ENCODE measurements at places on chromosomes 6 and 20.
A peak's percentile ranks its signal among the peaks of the same experiment; 100 is the strongest.

DNA sequence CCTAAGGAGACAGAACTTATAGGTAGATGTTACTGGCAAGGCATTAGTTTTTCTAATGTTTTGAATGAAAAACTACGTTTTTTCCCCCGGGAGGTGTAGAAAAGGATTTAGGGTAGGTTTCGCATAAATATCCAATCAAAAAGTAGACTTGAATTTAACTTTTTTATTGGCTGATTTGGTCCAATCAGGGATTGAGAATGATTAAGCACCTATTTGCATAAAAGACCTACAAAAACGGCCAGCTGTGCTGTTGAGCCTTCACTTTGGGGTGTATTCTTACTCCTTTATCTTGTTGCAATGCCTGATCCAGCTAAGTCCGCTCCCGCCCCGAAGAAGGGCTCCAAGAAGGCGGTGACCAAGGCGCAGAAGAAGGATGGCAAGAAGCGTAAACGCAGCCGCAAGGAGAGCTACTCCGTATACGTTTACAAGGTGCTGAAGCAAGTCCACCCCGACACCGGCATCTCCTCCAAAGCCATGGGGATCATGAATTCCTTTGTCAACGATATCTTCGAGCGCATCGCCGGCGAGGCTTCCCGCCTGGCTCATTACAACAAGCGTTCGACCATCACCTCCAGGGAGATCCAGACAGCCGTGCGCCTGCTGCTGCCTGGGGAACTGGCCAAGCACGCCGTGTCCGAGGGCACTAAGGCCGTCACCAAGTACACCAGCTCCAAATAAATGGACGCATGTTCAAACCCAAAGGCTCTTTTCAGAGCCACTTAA is 113.5 kb upstream of the BTN3A2 start:
- peak; percentile 53 for DNase-seq

GRCh38 chr6:2410656-2411380 is 165.4 kb upstream of the GMDS start:
- DNase-seq = no peak

DNA sequence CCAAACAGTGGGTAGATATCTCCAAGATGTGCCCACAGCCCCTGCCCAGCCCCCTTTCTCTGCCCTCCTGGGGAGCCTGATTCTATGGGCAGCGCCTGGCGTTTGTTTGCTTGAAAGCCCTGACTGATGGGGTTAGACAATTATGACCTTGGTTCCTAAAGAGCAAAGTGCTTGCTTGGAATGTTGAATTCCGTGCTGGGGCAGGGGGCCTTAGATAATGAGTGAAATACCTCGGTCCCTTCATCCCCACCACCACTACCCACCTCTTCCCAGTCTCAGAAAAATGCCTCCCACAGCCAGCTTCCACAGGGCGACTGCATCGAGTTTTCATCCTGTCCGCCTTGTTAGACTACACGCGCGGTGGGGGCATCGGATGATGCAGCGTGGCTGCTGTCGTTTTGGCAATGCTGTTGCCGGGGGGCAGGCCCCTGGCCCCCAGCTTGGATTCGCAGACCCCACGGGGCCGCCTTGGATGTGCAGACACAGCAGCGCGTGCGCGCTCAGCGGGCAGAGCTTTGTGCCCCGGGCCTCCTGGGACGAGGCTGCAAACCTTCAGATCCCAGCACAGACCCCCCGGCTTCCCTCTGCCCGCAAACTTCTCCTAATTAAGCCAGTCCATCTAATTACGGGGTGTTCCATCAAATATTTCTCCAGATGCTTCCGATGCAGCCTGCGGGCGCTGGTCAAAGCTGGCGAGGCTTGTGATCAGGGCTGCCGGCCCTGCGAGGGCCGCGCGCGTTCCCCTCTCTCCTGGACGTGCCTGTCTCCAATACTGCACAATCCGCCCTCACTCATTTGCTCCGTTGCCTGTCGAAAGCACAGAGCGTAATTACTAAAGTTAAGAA is 86.1 kb downstream of the LINC00237 start:
- DNase-seq = no peak

DNA sequence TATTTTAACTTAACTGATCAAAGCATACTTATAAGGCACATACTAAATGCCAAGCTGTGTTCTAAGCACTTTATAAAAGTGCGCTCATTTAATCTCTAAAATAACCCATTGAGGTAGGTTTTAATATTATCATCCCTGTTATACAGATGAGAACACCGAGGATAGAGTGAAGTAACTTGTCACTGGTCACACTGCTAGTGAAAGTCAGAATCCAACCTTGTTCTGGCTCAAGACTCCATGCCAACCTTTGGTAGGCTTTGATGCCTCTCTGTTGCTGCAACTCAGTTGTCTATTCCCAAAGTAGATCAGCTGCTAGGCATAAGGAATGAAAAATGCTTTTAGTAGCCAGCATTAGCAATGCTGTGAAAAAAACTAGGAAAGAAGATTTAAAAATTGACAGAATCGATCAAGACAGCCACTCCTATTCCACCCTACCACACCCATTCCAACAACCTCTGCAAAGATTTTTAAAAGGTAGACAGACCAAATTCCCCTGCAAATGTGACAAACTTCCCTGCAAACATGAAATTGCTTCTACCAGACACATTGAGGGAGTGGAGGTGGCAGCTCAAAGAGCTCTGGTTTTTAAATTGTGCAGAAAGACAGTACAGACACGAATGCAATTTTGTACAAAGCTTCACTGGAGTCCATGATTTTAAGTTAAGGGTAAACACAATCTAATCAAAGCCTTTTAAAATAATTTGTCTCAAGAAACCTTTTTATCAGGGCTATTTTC is 39.8 kb upstream of the CAP2 start:
- DNase-seq = no peak

- DNase-seq = no peak
Measured at GRCh38 chr6:72657407-72658197, 35.7 kb downstream of the KCNQ5 start.

DNA sequence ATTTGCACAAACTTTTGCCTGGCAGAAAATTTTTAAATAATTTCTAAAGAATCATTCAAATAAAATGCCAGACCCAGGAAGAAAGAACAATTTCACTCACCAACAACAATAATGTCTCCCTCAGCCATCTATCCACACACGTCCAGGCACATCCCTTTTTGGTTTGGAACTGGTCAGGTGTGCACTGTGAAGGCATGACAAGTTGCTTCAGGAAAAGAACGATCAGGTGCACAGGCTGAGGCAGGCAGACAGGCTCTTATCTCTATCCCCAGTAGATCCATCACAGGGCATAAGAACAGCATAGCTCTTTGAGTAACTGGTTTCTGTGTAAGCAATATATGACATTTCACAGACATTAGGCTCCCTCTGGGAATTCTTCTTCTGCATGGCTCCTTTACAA is 18.1 kb upstream of the NXT1 start:
- no peak for DNase-seq

- DNase-seq = no peak
Measured at GRCh38 chr6:106046116-106046853, 39.9 kb upstream of the PRDM1 start.

GRCh38 chr6:30719791-30720737 is at the start of gene TUBB:
TSS of gene TUBB (plus strand) at chr6:30720352. CDS start at chr6:30720507, 155 bp downstream.
- peak; percentile 92 for DNase-seq

GRCh38 chr6:138765896-138766655 is 7.5 kb upstream of the CCDC28A start:
- no peak for DNase-seq

GRCh38 chr6:14313248-14313647 is 195.7 kb downstream of the CD83 start:
- no peak for DNase-seq

DNA sequence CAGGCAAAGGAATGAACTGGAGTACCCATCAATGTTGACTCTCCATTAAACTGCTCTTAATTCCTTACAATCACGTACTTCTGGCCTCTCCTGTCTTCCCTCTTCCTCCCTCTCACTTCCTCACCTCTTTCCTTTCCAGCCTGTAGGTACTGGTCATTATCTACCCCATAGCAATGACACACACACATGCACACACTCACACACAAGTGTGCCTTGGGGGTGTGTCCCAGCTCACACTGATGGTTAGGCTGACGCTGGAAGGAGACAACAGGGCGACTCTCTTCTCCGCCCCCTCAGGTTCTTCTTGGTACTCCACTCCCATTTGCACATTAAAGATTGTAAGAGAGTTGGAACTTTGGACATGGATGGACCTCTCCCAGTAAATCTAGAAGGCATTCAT is 14.0 kb upstream of the SERPINB9 start:
- DNase-seq = no peak

DNA sequence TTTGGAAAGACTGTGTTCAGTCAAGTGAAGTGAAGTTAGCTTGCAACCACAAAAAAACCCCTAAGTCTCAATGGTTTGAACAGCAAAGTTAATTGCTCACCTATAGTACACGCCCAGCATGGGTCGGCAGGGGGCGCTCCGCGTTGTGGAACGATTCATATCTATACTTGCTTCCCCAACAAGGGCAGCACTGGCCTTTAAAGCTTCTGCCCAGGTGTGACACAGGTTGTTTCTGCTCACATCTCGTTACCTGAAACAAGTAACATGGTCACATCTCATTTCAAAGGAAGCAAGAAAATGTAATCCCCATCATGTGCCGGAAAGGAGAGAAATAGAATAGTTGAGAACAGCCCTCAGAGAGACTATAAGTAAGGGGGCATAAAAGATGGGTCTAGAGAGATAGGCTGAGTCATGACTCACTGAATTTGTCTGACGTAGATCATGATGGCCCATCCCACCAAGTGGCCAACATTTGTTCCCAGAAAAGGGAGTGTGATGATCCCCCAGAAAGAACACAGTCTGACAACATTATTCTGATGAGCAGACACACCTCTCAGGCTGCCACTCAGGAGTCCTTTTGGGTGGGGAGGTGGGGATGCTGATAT is 29.0 kb downstream of the HNF4A start:
- DNase-seq = peak; percentile 51

DNA sequence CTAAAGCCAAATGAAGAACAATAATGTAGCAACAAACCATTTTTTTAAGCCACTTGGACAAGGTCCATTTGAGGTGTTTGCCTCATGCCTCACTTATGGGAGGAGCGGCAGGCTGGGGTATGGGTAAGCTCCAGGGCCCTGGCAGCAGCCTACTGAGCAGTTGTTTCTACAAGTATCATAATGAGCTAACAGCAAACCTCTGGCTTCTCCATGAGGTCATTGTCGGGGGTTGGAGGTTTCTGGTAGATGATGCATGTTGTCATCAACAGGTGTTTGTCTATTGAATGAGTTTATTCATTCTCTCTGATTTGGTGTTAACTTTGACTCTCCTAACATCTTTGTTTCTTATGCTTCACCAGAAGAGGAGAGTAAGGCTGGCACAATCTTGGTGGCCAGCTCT is 150.7 kb downstream of the TBC1D7 start:
- no peak for DNase-seq

GRCh38 chr20:42379385-42379784 is 761.2 kb upstream of the CHD6 start:
- DNase-seq = no peak

GRCh38 chr6:143536866-143537691 is 25.6 kb upstream of the FUCA2 start:
- peak; percentile 37 for DNase-seq

DNA sequence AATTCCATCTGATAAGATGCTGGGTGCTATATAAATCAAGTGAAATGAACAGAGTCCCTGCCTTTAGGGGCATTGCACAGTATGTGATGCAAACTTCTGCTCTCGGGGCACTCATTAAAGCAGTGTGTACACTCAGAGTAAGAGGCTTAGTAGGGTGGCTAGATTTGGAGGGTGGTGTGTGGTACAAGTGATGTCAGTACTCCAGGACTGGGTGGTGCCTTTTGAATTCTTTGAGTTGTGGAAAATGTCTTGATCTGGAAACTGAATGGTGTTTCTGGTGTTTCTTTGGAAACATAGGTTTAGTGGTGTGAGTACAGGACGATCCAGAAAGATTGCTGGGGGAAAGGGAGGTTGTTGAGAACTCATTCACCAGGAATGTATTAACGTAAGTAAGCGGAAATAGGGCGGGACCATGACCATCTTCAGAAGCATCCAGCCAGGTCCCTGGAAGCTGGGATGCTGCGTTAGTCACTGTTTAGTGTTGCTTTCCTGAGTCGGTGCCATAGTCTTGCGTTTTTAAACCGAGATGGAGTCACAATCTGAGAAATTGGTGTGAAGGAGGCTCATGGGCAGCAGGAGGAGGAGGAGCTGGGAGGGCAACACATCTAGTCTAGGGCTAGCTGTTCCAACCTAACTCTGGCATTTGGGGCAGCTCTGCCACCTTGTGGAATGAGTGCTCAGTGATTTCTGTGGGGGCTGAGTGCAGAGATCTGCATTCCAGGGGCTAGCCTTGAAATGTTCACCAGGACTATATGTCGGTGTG is 70.3 kb downstream of the SCAND1 start:
- peak; percentile 5 for DNase-seq

DNA sequence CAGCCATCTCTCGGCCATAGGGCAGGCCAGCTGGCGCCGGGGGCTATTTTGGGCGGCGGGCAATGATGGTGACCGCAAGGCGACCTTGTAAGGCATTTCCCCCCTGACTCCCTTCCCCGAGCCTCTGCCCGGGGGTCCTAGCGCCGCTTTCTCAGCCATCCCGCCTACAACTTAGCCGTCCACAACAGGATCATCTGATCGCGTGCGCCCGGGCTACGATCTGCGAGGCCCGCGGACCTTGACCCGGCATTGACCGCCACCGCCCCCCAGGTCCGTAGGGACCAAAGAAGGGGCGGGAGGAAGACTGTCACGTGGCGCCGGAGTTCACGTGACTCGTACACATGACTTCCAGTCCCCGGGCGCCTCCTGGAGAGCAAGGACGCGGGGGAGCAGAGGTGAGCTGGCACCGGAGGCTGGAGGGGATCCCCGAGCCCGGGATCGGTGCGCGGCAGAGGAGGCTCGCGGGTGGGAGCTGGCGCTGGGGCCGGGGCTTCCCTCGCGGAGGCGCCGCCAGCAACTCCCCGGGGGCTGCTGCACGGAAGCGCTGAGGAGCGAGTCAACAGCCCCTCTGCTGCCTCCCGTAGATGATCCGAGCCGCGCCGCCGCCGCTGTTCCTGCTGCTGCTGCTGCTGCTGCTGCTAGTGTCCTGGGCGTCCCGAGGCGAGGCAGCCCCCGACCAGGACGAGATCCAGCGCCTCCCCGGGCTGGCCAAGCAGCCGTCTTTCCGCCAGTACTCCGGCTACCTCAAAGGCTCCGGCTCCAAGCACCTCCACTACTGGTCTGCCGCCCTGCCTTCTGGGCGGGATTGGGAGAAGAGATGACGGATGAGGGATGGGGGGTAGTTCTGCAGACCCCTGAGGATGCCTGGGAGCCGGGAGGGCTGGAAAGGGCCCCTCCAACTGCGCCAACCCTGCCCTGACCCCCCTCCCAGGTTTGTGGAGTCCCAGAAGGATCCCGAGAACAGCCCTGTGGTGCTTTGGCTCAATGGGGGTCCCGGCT is at the start of the genes CTSA and NEURL2:
Gene CTSA, plus strand, starts transcription at position 351 of the 999 bp plus-strand sequence. Its CDS starts 234 bp downstream, at position 585.
Gene NEURL2, minus strand, starts transcription at position 224 of the 999 bp plus-strand sequence. Its CDS starts 217 bp downstream, at position 7.
- DNase-seq = peak; percentile 79

DNA sequence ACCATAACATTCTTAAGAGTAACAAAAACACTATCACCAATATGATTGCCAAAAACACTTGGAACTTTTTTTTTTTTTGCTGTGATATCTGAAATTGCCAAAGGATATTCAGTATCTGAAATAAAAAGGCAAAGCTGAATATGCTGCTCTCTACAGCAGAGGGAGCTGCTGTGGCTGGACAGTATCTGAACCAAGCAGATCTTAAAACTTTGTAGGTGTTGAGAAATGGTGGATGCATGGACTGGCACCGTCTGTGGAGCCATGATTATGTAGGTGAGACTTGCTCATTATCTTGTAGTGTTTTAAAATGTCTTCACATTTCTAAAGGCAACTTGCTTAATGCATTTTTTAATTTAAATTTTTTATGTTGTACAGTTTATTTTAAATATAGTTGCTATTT is 9.2 kb downstream of the PDCD2 start:
- DNase-seq = no peak
